Trophoblast cell (in vitro differentiated cells and primary cell): ENCODE measurements at places on chromosomes 11 and 22.

GRCh38 chr22:25101986-25102385 lies 97.7 kb upstream of the CRYBB3 start:
- DNase-seq: peak; percentile 69

GRCh38 chr11:45391168-45391850 lies 105.2 kb upstream of the SYT13 start:
- DNase-seq: no peak

GRCh38 chr11:115290893-115291292 lies 213.3 kb downstream of the CADM1 start:
- DNase-seq: no peak

GRCh38 chr11:16226245-16226644 lies 130.1 kb downstream of the SOX6 start:
- DNase-seq: no peak

DNA sequence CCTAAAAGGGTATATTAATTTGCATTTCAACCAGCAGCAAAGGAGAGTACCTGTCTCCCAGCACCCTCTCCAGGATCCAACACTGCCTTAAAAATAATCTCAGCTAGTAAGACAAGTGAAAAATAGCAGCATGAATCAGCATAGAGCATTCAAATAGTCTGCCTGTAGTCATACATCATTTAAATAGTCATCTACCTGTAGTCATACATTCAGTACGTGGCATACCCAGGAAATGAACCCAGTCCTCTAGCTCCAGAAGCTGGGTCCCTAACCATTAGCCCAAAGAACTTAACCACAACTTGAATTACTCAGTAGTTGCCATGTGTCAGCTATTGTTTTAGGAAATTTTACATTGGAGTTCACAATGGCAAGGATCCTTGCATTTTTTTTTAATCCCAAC lies 9.3 kb downstream of the TENM4 start:
- DNase-seq: no peak

- DNase-seq: no peak
Observed at GRCh38 chr11:104422324-104422944, 258.5 kb upstream of the PDGFD start.

DNA sequence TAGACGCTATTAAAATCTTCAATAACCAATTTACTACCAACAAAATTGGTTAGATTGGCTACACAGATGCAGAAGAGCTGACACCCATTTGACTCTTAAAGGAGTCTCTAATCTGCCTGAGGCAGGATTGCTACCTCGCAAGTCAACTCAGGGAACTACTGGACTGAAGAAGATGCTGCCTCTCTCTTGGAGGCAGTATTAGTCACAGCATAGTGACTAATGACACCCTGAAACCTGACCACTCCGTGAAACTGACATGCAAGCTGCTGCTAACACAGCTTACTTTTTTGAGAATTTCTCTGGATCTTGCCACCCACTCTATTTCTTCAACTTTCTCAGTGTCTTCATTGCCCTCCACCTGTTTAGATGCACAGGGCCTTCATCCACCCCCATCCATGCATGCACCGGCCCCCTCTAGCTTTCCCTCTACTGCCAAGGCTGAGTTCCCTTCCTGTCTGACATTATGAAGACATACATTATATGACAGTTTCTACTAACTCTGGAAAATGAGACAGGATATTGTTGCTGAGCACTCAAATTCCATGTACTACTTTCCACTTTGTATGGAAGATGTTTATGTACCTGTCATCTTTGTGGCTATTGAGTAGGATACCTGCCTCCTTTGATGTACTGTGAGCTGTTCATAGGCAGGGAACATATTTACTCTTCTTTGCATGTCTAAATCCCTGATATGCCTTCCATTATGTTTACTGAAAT lies 183.2 kb downstream of the MSANTD4 start:
- no peak for DNase-seq

- peak; percentile 40 for DNase-seq
Observed at GRCh38 chr11:86047275-86047991, 21.5 kb downstream of the PICALM start.

- DNase-seq: no peak
Observed at GRCh38 chr11:16363706-16364105, 7.4 kb upstream of the SOX6 start.

DNA sequence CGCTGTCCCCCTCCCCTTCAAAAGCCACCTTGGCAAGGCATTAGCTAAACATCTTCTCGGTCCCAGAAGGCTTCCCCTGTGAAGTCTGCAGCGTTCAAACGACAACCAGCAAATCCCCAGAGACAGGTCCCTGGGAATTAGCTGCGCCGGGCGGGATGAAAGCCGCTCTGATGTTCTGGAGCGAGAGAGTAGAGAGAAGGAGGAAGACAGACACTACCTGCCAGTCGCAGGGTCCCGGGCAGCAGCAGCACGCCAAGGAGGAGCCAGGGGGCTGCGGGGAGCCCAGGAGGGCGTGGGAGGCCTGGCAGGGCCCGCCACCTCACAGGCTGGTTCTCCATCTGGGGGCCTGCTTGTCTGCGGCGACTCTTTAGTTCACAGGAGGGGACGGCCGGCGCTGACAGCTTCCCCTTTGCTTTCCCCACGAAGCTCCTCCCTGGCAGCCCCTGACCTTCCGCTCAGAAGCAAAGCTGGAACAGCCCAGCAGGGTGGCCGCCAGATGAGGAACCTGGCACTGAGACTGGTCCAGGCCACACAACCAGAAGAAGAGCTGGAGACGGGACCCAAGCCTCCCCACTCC lies at the start of gene NFAM1:
Gene NFAM1, minus strand, starts transcription at position 384 of the 577 bp plus-strand sequence. Its CDS starts 46 bp downstream, at position 338.
- DNase-seq: peak; percentile 17

- DNase-seq: no peak
Observed at GRCh38 chr11:126391970-126392632, 36.6 kb downstream of the ST3GAL4 start.

GRCh38 chr11:1458340-1459218 lies 28.0 kb downstream of the MOB2 start:
- DNase-seq: no peak

GRCh38 chr11:91798240-91798639 lies 426.4 kb upstream of the FAT3 start:
- no peak for DNase-seq

DNA sequence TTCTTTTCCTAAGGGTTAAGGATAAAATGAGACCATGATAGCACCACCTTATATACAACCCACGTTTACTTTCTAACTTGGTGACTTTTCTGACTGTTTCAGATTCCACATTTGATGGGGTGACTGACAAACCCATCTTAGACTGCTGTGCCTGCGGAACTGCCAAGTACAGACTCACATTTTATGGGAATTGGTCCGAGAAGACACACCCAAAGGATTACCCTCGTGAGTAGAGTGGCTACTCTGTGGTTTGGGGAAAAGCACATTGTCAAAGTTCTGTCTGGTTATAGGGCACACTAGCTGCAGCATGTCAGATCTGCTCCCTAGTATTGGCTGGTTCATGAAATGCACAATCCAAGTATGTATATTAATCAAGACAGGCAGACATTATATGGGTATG lies 117.3 kb downstream of the SPON1 start:
- DNase-seq: no peak

- DNase-seq: peak; percentile 46
Observed at GRCh38 chr22:21688706-21689381, 23.0 kb downstream of the PPIL2 start.

- no peak for DNase-seq
Observed at GRCh38 chr11:107961480-107961879, 33.2 kb downstream of the RAB39A start.

DNA sequence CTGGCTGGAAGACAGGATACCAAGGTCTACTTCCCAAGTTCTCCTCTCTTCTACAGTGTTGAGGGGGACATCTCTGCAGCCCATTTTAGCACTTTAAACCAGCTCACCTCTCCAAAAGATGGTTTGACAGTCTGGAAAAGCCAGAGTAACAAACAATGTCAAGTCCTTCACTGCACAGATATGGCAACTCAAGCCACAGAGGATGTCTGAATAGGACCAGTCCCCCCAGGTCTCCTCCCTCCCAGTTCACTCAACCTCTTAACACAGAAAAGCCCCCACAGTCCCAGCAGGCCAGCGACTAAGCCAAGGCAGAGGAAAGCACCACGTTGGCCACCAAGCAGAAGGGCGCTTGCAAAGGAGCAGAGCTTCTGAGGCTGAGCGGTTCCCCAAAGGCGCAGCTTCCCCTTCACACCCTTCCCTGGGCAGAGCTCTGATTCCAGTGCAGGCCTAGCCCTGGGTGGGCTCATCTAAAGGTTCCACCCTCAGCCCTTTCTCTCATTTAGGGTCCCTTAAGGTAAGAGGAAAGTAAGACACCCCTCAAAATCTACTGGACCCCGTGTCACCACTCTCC lies 62.7 kb downstream of the PAK1 start:
- no peak for DNase-seq

- DNase-seq: peak; percentile 43
Observed at GRCh38 chr11:117328375-117329010, 839 bp downstream of the CEP164 start.

DNA sequence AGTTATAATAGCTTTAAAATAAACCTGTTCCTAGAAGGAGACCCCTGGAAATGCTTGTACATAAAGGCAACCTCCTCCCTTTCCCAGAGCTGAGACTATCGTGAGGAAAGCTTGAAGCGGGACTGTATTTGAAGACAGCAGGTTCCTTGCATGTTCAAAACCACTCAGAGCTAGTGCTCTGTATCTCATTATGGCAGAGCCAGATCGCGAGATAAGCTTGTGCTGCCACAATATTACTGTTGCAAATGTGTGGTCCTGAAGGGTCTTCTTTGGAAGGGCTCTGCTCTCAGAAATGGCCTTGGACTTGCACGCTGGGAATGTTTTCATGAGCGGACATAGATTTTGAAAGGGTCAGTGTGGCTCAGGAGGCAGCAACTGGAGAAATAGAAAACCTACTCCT lies 168.2 kb downstream of the KIRREL3 start:
- no peak for DNase-seq

GRCh38 chr11:27468209-27468994 lies 4.2 kb downstream of the LGR4 start:
- peak; percentile 78 for DNase-seq

- DNase-seq: peak; percentile 67
Observed at GRCh38 chr22:38697425-38698089, 3.2 kb downstream of the JOSD1 start.

DNA sequence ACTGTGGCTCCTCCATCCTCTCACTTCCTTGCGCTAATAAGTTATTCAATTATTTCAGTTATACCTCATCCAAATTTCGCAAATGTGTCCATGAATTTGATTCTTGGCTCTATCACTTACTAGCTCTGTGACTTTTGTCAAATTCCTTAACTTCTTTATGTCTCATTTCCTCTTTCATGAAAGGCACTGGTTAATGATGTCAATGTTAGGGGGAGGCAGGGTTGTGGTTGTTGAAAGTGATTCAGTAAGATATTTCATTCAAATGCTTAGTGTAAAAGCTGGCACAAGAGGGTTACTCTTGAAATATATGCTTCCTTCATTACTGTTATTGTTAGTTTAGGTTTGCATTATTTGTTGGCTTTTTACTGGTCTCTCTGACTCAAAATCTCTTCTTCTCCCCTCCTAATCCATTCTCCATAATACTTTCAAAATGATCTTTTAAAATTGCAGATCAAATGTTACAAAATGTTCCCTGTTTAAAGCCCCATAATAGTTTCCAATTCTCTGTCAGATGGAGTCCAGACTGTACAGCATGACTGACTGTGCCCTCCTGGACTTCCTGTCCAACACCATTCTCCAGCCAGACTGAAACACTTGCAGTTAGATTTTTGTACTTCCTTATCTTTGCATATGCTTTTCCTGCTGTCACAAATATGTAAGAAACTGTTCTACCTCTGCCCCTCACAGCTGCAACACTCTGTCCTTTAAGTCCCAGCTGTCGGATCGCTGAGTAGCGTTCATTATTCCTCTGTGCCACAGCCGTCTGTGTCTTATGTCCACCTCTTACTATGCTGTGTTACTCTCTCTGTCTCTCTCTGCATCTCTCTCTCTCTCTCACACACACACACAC lies 510.6 kb upstream of the RAG2 start:
- peak; percentile 14 for DNase-seq

- no peak for DNase-seq
Observed at GRCh38 chr22:36740716-36741115, 35.2 kb downstream of the IFT27 start.

DNA sequence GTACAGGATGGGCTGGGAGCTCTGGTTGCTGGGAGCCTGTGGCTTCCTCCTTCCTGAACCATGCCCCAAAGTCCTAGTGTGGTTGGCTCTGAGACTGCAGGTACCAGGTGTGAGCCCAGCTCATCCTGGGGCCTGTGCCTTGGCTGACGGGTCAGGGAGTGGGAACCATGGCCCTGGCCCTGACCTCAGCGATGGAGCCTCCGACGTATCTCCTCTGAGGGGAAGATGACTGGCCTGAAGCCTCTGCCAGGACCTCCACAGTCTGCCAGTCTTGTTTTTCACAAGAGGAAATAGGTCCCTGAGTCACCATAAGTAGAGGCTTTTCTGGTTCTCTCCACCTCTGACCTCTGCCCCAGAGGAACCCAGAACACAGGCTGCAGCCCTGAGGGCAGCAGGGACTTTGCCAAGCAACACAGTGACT lies 3.4 kb downstream of the RCE1 start:
- no peak for DNase-seq

GRCh38 chr11:10920875-10921274 lies 63.0 kb upstream of the ZBED5 start:
- no peak for DNase-seq

GRCh38 chr11:102367364-102367763 lies 20.4 kb downstream of the BIRC2 start:
- DNase-seq: peak; percentile 42

DNA sequence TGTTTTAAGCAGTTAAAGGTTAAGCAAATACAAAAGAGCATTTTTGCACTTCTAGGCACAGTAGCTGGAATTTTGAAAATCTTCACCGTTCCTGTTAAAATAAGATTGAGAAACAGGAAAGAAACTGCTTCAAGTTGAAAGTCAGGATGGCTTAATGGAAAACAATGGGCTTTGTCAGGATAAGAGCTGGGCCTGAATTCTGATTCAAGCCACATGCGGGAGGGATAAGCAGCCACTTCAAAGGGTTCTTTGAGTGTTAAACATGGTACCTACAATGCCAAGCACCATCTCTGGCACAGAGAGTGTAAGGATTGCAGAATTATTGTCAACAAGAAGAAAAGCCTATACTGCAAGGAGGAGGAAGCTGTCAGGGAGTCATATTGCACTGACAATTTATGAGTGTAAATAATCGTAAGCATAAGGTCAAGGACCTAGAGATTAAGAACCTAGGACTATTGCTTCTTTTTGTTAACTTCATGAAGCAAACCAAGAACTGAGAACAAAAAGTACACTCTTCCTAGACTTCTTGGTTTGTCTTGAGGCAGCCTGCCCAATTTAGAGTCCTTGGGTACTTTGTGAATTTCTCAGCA lies 32.5 kb downstream of the MPPED2 start:
- no peak for DNase-seq

DNA sequence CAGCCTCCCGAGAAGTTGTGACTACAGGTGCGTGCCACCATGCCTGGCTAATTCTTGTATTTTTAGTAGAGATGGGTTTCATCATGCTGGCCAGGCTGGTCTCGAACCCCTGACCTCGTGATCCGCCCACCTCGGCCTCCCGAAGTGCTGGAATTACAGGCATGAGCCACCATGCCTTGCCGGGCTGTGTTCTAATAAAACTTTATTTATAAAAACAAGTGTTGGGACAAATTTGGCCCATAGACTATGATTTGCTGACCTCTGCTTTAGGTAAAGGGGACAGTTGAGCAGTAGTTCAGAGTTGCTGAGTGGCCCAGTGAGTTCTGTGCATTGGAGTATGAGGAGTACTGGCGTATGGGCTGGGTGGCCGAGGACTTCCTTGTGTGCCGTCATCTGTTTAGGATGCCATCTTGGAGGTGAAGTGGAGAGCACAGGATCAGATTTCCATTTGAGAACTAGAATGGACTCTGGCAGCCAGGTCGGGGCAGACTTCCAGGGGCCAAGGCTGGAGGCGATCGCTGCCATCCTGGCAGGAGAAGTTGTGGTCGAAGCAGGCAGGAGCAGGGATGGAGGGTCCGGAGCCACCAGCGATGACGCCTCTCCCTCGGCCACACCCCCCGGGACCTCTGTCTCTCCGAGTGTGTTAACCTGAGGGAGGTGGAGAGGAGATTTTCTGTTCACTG lies 43.8 kb downstream of the FBLN1 start:
- DNase-seq: no peak
